ENCODE measurements at places on chromosomes 2 and 18. TPM values are rescaled to one million over a fixed set of nuclear protein-coding genes. Genes with fewer than 3 reads are reported as not detected.
A peak's percentile ranks its signal among the peaks of the same experiment; 100 is the strongest.

The PIGN gene
- 10.8 TPM for total RNA-seq

The LINC00305 gene
- total RNA-seq: not detected

GRCh38 chr2:134035605-134036370, 218.1 kb upstream of the MGAT5 start:
- no peak for DNase-seq
- no peaks in the 10 kb centered on the region for H3K27me3 ChIP-seq
- no peaks in the 10 kb centered on the region for H3K36me3 ChIP-seq
- no peak overlapping the region for H3K4me3 ChIP-seq
- no peaks in the 10 kb centered on the region for H3K4me1 ChIP-seq
- H3K27ac ChIP-seq: no peak overlapping the region

DNA sequence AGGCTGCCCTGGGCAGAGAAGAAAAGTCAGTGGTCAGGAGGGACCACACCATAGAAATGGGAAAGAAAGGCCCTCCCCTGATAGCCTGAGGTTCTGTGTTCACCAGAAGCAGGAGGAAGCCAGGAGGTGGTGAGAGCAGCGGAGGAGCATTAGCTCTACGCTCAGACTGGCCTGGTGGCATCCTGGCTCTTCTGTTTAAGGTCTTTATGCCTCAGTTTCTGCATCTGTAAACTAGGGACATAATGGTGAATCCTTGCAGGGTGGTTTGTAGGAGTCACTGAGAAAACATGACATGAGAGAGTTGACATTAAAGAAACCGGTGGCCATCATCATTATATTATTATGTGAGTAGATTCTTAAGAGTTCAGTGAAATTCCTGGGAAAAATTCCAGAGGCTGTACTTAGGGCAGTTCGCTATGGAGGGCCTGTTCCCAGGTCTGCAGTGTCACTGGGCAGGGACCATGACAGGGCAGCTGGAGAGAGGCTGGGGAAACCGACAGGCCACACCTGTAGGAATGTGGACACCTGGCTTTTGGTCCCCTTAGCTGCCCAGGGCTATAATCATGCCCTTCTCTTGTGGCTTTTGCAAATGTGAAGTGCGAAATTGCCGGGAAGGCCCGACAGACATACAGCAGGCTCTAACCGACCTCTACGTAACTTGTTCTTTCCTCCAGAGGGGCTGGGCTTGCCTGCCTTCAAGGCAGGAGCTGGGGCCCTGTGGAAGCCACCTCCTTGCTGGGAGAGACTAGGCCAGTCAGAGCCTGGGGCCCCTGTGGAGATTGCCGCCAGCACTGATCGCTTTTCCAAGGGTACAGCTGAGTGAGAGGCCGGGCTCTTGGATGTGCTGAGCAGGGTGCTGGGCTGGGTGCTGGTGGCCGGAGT, 31.0 kb downstream of the GLI2 start:
- H3K4me1 ChIP-seq: peaks cover 49% of the 10 kb centered on the region
- no peak for DNase-seq
- H3K4me3 ChIP-seq: no peak overlapping the region
- H3K36me3 ChIP-seq: no peaks in the 10 kb centered on the region
- H3K27me3 ChIP-seq: no peaks in the 10 kb centered on the region

GRCh38 chr2:190452433-190452832, 44.3 kb downstream of the MFSD6 start:
- no peaks in the 10 kb centered on the region for H3K4me1 ChIP-seq
- H3K36me3 ChIP-seq: no peaks in the 10 kb centered on the region
- DNase-seq: no peak

DNA sequence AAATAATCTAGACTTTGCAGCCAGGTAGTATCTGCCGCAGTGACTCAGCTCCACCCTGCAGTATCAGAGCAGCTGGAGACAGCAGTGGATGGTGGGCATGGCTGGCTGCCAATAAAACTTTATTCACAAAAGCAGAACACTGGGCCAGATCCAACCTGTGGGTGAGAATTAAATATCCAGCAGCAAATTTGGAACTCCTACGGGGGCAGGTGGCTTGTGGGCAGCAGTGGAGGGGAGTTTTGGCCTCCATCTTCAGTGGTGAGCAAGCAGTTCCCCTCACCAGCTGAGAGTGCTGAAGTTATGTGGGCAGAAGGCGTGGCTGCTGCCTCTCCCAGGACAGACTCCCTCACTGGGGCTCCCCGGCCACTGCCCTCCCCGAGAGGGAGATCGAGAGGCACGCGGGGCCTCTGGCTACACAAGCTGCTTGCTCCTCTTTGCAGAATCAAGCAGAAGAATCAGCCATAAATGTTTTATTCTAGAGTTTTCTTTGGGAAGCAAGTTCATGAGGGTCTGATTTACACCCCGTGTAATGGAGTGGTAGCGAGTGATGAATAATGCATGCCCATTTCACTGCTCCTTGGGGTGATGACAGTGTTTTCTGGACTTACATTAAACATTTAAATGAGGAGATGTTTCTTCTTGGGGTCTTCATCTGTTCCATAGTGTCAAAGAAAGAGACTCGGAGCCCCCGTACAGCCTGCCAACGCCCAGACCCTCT, 204.3 kb downstream of the SEPTIN10 start:
- H3K4me3 ChIP-seq: no peak overlapping the region
- no peak for DNase-seq
- no peaks in the 10 kb centered on the region for H3K27me3 ChIP-seq
- H3K36me3 ChIP-seq: no peaks in the 10 kb centered on the region
- H3K4me1 ChIP-seq: no peaks in the 10 kb centered on the region
- no peak overlapping the region for H3K27ac ChIP-seq

- H3K36me3 ChIP-seq: no peaks in the 10 kb centered on the region
- no peak for DNase-seq
- no peaks in the 10 kb centered on the region for H3K4me1 ChIP-seq
- no peaks in the 10 kb centered on the region for H3K27me3 ChIP-seq
- H3K4me3 ChIP-seq: no peak overlapping the region
- no peak overlapping the region for H3K27ac ChIP-seq
Observed at GRCh38 chr2:138922973-138923563, 142.9 kb upstream of the NXPH2 start.

- no peaks in the 10 kb centered on the region for H3K4me1 ChIP-seq
- no peaks in the 10 kb centered on the region for H3K36me3 ChIP-seq
- H3K4me3 ChIP-seq: no peak overlapping the region
- no peak for DNase-seq
- no peaks in the 10 kb centered on the region for H3K27me3 ChIP-seq
- no peak overlapping the region for H3K27ac ChIP-seq
Observed at GRCh38 chr2:35503738-35504199, 851.8 kb upstream of the CRIM1 start.

GRCh38 chr2:69164061-69164778, 151.2 kb downstream of the ANTXR1 start:
- no peaks in the 10 kb centered on the region for H3K36me3 ChIP-seq
- H3K4me3 ChIP-seq: no peak overlapping the region
- DNase-seq: no peak
- H3K4me1 ChIP-seq: no peaks in the 10 kb centered on the region
- peak overlapping the region; percentile 31 for H3K27ac ChIP-seq

DNA sequence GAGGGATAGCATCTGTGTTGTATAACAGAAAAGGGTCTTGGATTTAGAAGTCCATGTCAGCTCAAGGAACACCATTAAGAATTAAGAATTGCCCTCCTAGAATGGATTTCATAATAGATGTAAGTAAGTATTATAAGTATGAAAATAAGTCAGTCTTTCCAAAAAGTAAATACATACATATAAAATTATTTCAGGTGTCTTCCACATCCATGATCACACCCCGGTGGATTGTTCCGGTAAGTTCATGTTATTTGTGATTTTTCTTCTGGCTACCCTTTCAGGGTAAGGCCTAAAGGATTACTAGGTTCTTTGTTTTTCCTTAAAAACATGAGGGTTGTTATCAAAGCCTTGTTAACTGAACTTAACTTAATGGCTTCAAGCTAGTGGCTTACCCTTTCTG, 55.9 kb downstream of the TMEM185B start:
- H3K4me3 ChIP-seq: no peak overlapping the region
- no peaks in the 10 kb centered on the region for H3K27me3 ChIP-seq
- no peaks in the 10 kb centered on the region for H3K36me3 ChIP-seq
- no peaks in the 10 kb centered on the region for H3K4me1 ChIP-seq

DNA sequence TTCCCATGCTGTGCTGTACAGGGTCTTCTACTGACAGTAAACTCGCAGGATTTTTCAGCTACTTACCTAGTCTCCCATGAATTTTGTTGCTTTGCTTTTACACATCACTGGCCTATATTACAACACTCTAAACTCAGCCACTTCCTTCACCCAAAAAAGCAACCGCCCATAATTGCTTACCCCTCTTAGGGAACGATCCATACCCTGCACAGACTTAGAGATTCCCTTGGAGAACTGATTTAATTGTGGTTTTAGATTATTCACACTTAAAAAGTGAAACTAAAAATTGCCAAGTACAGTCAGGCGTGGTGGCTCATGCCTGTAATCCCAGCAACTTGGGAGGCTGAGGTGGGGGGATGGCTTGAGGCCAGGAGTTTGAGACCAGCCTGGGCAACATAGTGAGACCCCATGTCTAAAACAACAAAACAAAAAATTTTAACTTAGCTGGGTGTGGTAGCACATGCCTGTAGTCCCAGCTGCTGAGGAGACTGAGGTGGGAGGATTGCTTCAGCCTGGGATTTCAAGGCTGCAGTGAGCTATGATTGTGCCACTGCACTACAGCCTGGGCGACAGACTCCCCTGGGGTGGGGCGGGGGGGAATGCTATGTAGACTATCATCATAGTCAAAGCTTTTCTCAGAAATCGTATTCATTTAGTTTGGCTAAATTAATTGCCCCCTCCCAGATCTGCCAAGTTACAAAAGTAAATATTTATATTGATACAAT, 19.3 kb downstream of the MRPL30 start:
- no peak overlapping the region for H3K4me3 ChIP-seq
- H3K27me3 ChIP-seq: no peaks in the 10 kb centered on the region
- H3K36me3 ChIP-seq: peaks cover 27% of the 10 kb centered on the region
- H3K27ac ChIP-seq: no peak overlapping the region
- H3K4me1 ChIP-seq: no peaks in the 10 kb centered on the region
- no peak for DNase-seq

DNA sequence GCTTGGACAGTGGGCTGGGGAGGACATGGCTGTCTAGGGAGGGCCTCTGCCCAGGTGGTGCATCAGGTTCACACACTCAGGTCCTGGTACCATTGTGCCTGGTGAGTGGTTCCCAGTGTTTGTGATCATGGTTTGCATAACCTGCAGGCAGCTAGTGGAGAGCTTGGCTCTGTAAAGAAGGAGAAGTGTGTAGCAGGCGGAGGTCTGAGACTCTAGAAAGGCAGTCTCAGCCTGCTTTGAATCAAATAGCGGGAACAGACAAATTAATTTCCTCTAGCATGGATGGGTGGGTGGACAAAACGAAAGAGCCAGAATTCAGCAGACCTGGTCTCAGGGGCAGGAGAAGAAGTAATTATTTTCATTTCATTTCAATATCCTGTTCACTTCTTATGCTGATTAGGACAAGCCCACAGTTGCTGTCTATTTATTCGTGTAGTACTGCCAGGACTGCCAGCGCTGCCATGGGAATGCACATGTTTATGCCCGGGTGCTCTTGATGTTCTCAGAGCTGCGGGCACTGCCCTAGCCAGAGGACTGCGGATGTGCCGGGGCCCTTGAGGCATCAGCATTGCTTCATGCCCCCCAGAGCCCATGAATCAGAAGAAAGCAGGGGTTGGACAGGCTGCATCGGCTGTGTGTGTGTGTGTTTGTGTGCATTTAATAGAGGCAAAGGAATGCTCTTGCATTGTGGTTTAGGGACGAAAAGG, 45.4 kb upstream of the DLX2 start:
- no peak overlapping the region for H3K4me3 ChIP-seq
- H3K27ac ChIP-seq: no peak overlapping the region
- no peaks in the 10 kb centered on the region for H3K36me3 ChIP-seq
- no peaks in the 10 kb centered on the region for H3K4me1 ChIP-seq
- DNase-seq: no peak
- H3K27me3 ChIP-seq: no peaks in the 10 kb centered on the region
